ENCODE measurements at places on chromosomes 16 and 17.

DNA sequence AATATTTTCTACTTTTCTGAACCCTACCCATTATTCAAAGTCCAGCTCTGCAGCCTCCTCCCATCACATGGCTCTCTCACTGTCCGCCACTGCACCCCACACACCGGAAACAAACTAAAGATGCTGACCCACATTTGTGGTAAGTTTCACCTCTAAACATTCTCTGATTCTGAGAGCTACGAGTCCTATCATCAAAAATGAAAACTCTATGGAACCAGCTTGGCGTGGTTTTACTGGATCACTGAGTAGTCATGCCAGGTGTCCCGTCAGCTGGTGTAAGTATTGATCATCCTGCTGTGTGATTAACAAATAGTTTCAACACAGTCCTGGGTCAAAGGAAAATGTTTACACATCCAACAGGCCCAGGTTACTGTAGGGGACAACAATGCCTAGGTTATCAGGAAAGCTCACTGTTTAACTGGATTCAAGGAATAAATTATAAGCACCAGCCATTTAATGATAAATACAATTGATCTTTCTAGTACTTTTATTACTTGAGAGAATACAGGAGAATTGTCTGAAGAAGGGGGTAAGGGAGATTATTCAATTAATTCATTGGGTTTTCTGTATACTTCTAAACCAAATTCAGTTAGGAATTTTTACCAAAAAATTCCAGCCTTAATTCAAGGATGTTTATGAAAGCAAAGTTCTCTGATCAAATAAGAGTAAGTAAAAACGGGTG is 33.9 kb downstream of the CYTH1 start:
- DNase-seq, result peak; percentile 57

DNA sequence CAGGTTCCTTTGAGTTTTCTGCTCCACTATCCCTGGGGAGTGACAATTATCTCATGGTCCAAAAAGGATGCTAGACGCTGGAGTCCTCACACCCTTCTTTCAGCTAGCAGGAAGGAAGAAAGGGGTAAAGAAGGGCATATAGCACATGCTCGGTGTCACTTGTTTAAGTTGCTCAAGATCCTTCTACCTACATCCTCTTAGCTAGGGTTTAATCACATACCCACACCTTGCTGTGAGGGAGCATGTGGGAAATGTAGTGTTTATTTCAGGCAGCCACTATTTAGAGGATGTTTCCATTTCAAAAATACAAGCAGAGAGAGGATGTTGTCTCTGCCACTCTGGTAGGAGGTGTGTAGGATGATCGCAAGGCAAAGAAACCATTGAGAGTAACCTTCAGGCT is 4.5 kb downstream of the PRKCB start:
- DNase-seq, result no peak

DNA sequence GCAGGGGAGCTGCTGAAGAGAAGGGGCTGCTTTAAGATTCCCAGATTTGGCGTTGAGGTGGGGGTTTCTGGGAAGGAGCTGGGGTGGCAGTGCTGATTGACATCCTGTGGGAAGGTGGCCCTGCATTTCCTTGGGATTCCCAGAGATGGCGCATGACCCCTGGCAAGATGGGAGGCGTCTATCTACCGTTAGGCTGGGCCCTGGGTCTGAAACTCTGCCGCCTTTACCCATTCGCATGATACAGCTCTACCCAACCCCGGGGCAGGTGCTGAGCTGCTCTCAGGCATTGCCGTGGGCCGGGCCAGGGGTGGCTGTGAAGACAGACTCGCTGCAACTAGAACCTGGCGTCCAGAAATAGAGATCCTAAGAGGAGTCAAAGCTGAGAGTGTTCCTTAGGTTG is 9.9 kb upstream of the MVD start:
- DNase-seq, result no peak

DNA sequence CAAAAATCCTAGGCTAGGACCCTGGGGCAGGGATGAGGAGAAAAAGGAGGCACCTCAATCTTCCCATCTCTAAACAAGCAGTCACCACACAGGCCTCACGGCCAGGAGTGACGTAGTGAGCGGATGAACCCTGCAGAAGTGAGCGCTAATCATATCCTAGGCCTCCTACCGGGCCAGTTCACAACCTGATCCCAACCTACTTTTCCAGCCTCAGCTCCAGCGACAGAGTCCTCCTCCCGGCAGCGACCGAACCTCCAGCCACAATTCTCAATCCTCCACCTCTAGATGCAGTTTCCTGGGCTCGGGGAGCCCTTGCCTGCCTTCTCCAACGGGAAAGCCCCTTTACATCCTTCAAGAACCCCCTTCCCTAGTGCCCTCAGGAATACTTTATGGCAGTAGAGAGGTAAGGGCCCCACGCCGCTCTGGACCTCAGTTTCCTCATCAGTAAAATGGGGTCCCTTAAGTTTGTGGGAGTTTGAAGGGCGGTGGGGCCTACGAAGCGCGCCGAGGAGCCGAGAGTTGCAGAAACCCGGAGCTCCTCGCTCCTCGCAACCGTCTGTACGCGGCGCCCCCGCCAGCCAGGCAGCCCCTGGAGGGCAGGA is 1.4 kb downstream of the ZNF668 start:
- DNase-seq, result no peak

DNA sequence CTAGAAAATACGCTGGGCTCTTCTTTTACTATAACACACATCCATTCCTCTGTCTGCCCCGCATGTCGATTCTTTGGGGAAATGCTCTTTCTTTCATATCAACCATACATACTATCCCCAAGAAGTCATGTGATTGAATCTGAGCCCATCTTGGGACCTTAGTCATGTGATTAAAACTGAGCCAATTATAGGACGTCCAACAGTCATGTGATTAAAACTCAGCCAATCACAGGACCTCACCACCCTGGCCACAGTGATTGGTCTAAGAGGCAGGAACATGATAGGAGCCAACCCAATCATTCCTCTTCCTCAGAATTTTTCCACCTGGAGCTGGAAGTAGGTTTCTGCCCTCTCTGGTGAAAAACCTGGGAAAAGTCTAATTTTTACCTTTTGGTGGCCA is 78.8 kb downstream of the TMEM114 start:
- DNase-seq, result no peak

DNA sequence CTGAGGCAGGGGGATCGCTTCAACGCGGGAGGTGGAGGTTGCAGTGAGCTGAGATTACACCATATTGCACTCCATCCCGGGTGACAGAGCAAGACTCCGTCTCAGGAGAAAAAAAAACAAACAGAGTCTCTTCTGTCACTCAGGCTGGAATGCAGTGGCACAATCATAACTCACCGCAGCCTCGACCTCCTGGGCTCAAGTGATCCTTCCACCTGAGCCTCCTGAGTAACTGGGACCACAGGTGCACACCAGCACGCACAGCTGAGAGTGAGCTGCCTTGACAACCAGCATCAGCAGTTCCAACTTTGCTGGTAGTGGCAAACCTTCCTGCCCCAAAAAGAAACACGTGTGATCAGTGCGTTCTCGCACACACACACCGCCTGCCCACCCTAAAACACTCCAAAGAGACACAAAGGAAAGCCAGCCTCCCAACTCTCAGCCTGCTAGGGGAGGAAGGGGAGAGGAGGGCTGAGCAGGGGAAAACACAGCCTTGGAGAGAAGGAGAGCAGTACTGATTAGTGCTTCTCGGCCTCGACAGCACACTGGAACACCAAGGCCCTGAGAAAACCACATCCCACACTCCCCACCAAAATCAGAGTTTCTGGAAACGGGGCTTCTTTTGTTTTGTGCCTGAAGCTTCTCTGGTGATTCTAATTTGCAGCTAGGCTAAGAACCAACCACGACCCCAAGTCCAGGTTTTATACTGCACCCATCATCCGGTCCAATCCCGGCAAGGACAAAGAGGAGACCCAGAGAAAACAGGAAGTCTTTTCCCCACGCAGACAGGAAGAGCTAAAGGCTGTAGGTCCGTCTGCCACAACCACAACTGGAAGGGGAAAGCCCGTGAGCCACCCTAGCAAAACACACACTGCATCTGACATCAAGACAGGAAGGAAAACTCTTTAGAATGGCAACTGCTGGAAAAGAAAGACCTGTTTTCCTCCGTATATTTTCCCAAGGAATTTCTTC is 28.8 kb downstream of the ZCCHC14 start:
- peak; percentile 49 for DNase-seq

DNA sequence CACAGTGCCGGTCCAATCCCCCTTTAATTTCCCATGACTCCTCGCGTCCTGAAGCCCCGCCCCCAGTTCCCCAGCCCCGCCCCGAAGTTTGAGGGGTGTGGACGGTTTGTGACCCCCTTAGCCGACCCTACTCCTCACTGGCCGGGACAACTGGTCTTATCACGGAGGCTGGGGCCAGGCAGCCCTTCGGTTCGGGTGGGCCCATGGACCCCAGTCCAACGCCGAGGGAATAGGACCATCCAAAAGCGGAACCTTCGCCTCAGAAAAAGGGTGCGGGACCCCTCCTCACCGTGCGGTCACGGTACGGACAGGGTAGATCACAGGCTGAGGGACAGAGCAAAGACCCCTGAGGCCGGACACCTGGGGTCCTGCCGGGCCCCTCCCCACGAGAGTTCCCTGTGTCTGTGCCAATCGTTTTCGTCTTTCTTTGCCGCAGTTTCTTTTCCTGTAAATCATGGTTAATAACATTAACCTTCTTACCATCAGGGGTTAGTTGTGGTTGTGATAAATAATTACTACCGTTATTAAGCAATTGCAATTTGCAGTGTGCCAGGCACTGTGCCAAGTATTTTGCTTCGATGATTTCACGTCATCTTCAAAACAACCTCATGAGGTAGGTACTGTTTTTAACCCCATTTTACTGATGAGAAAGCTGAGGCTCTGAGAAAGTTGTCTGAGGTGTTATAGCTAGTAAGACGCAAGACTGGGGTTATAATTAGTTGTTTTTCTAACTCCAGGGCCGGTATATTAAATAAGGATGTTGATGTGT is 543 bp downstream of the TMUB2 start:
- DNase-seq, result no peak

DNA sequence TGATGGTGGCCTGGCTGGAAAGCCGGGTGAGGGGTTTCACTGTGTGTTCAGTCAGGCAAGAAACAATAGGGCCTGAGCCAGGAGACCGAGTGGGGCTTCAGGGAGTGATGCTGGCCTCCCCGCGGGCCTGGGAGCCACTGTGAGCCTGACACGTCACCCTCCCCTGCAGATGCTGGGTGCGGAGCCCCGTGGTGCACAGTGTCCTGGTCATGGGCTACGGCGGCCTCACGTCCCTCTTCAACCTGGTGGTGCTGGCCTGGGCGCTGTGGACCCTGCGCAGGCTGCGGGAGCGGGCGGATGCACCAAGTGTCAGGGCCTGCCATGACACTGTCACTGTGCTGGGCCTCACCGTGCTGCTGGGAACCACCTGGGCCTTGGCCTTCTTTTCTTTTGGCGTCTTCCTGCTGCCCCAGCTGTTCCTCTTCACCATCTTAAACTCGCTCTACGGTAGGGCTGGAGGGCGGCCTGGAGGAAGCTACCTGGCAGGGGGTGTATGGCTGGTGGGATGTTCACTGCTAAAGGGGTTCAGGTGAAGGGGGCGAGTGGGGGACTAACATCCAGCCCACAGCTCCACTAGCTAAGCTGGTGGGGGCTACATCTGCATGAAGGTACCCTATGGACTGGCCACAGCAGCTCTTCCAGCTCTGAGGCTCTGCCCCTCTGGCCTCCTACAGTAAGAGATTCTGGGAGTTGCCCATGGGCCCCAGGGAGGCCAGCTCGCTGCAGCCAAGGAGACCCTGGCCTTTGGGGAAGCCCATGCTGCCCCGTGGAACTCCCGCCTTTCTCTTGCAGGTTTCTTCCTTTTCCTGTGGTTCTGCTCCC is 32.4 kb downstream of the ADGRG5 start:
- no peak for DNase-seq

GRCh38 chr17:79650283-79650682 is 39.4 kb upstream of the RBFOX3 start:
- no peak for DNase-seq

DNA sequence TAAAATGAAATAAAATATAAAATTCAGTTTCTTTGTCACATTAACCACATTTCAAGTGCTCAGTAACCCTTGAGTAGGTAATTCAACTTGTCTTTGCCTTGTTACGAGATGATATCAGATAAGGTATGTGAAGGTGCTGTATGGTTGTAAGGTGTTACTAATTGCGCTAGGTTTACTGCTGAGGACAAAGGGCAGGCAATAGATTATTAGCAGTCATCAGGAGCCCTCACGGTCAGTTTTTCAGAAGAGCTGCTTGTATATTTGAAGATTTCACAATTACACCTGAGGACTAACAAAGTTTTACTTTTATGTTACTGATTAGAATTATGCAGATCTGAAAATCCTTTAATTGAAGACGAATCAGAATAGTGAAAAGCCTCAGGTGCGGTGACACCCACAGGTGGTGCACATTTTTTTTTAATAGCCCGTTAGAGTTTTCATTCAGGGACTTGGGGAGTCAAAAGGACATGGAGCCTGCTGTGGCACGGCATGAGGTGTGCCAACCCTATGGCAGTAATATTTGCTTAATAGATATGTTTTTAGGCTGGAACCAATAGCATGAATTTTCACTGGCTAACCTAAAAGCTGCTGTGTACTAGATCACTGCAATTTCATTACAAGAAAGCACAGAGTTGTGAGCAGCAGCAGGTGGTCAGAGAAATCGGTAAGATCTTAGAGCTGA is 16.4 kb downstream of the NDEL1 start:
- no peak for DNase-seq

- no peak for DNase-seq
These were observed 190.2 kb downstream of the PRKCA start for GRCh38 chr17:66492561-66493005.

GRCh38 chr16:72002619-72003018 is 2.4 kb upstream of the PKD1L3 start:
- DNase-seq, result no peak

- DNase-seq, result peak; percentile 17
These were observed 60.6 kb downstream of the NT5M start for GRCh38 chr17:17363638-17364337.

DNA sequence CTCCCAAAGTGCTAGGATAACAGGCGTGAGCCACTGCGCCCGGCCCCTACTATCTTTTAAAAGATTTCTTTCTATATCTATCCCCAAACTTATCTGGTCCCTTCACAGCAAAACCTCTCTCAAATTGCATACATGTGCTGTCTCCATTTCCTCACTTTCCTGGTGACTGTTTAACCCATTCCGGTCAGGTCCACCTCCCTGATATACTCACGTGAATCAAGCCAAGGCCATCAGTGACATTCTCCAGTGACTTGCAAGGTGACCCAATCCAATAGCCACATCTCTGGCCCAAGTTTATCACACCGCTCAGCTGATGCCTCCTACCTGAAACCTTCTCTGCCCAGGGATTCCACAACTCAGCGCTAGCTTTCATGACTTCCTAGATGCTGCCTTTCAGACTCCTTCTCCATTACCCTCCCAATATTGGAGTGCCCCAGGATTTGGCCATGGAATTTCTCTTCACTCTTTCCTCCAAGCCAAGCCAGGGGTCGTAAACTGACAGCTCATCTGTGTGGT is 1.4 kb upstream of the CTCF start:
- DNase-seq, result no peak

GRCh38 chr17:43457362-43457692 is 26.4 kb upstream of the DHX8 start:
- DNase-seq, result no peak

GRCh38 chr16:49015225-49015592 is 266.4 kb downstream of the CBLN1 start:
- DNase-seq, result no peak

DNA sequence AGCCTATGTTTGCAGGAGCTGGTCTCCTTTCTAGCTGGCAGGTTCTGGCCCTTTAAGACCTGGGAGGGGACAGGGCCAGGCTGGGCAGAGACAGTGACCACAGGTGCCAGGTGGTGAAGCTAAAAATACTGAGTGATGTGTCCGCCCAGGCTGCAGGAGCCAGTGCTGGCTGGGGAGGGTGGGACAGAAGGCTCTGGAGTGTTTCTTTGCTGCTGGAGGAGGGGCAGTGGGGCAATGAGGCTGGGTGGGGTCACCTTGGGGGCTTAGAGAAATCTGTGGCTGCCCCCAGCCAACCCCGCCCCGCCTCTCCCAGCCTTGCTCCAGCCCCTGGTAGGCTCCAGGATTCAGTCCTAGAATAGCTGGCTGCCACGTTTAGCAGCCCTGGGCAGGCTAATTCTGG is 30.4 kb upstream of the SBK1 start:
- DNase-seq, result no peak
